ENCODE measurements at places on chromosomes 12 and 14. TPM values are rescaled to one million over a fixed set of nuclear protein-coding genes. Genes with fewer than 3 reads are reported as not detected.

Gene KLHL33
- total RNA-seq: 0.14 TPM

- no peak for DNase-seq
- H3K4me1 ChIP-seq: no peaks in the 10 kb centered on the region
- H3K27me3 ChIP-seq: no peaks in the 10 kb centered on the region
- H3K36me3 ChIP-seq: no peaks in the 10 kb centered on the region
These were observed at the start of gene ASPG for GRCh38 chr14:104085032-104085888. Gene ASPG, plus strand, starts transcription at chr14:104085700. Its CDS starts 71 bp downstream, at chr14:104085771.

DNA sequence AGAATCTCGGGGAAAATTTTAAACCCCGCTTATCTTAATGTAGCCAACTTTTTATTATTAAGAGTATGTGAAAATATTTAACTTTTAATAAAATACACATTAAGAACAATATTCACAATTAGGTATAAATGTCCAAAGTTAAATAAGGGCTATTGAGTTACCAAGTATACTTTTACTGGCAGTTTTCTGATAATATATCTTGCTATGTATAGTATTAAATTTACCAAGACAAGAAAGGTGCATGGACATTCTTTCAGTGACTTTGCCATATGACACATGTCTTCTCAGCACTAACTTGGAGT is 115.4 kb downstream of the MON2 start:
- no peaks in the 10 kb centered on the region for H3K27me3 ChIP-seq
- H3K27ac ChIP-seq: no peak overlapping the region

DNA sequence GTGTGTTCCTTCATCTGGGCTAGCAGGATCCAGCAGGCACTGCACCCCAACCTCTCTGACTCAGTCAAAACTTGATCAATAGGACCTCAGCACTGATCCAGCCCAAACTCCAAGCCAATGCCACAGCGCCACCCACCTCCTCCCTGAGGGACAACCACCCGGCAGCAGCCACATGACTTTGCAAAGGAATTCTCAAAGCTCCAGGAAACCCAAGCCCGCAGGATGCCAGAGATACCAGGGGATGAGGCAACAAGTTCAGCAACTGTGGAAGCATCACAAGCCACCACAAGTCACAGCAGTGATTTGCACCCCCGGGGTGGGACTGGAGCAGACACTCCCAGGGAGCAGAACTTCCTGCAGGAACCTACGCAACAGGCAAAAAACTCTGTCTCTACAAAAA is 37.3 kb downstream of the ACTN1 start:
- peak overlapping the region; percentile 97 for H3K27ac ChIP-seq
- DNase-seq: no peak
- no peak overlapping the region for H3K4me3 ChIP-seq
- no peaks in the 10 kb centered on the region for H3K27me3 ChIP-seq

- peaks cover 9% of the 10 kb centered on the region for H3K4me1 ChIP-seq
- H3K4me3 ChIP-seq: no peak overlapping the region
- H3K27ac ChIP-seq: no peak overlapping the region
- DNase-seq: no peak
- no peaks in the 10 kb centered on the region for H3K27me3 ChIP-seq
- H3K36me3 ChIP-seq: no peaks in the 10 kb centered on the region
These were observed 32.4 kb downstream of the YY1 start for GRCh38 chr14:100271247-100271939.

DNA sequence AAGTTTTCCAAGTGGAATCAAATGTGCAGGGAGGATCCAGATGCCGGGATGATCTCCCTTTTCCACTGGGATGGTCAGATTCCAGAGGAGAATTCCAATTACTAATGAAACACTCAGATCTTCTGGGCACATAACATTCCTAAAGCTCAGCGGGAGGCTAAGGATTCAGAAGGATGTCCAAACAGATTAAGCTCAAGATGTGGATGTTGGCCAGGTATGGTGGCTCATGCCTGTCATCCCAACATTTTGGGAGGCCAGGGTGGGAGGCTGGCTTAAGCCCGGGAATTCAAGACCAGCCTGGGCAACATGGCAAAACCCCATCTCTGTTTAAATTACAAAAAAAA is 62.0 kb upstream of the PNMA1 start:
- peaks cover 40% of the 10 kb centered on the region for H3K4me1 ChIP-seq
- H3K27me3 ChIP-seq: no peaks in the 10 kb centered on the region
- H3K4me3 ChIP-seq: no peak overlapping the region
- peak overlapping the region; percentile 62 for H3K27ac ChIP-seq
- no peak for DNase-seq

- DNase-seq: no peak
- no peaks in the 10 kb centered on the region for H3K36me3 ChIP-seq
- peaks cover 14% of the 10 kb centered on the region for H3K4me1 ChIP-seq
- no peaks in the 10 kb centered on the region for H3K27me3 ChIP-seq
- H3K4me3 ChIP-seq: peak overlapping the region; percentile 69
These were observed 8.2 kb upstream of the HOXC6 start for GRCh38 chr12:54019924-54020590.

DNA sequence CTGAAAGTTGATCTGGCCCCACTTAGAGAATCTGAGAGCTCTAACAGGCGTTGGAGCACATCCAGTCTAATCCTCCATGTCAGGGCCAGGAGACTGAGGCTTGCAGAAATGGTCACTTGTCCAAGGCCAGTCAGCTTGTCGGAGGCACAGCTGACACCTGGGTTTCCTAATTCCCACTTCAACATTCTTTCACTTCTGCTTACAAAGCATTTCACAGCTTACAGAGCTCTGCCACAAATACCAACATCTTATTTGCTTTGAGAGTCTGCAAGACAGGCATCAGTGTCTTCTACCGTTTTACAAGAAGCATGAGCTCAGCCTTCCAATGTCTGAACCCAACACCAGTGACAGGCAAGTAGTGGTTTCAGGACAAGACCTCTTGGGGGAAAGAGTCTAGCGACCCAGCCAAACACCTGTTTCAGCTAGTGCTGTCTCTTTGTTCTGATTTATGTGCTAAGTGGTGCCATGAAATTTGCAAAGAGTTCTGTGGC is 31.8 kb downstream of the ISCA2 start:
- peaks cover 12% of the 10 kb centered on the region for H3K4me1 ChIP-seq
- peaks cover 63% of the 10 kb centered on the region for H3K36me3 ChIP-seq
- peak overlapping the region; percentile 69 for H3K27ac ChIP-seq
- no peak for DNase-seq
- no peaks in the 10 kb centered on the region for H3K27me3 ChIP-seq
- no peak overlapping the region for H3K4me3 ChIP-seq

DNA sequence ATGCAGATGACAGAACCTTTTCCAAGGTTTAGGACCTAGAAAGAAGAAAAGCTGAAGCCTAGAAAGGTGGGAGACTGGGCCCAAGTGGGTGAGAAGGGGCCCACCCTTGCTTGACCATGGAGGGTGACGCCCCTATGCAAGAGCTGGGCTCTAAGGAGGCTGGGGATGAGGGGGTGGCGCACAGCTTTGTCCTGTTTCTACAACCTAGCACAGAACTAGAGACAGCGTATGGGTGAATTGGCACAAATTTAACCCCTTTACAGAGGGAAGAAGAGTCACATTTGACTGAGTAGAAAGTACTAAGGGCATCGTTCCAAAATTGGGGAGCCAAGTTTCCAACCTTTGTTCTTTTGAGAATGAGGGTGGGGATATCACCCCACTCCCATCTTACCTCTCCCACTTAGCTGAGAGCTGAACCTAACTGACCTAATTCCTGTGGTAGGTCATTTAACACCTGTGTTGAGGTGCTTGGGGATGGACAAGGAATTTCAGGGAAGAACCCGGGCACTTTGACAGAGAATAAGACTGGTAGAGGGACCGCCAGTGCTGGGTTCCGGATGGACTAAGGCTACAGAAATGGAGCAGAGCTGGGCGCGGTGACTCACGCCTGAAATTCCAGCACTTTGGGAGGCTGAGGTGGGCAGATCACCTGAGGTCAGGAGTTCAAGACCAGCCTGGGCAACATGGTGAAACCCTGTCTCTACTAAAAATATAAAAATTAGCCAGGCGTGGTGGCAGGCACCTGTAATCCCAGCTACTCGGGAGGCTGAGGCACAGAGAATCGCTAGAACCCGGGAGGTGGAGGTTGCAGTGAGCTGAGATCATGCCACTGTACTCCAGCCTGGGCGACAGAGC is 5.2 kb downstream of the NFKBIA start:
- peaks cover 50% of the 10 kb centered on the region for H3K4me1 ChIP-seq
- peak overlapping the region; percentile 59 for H3K27ac ChIP-seq
- H3K4me3 ChIP-seq: no peak overlapping the region
- DNase-seq: no peak
- peaks cover 51% of the 10 kb centered on the region for H3K36me3 ChIP-seq
- no peaks in the 10 kb centered on the region for H3K27me3 ChIP-seq

DNA sequence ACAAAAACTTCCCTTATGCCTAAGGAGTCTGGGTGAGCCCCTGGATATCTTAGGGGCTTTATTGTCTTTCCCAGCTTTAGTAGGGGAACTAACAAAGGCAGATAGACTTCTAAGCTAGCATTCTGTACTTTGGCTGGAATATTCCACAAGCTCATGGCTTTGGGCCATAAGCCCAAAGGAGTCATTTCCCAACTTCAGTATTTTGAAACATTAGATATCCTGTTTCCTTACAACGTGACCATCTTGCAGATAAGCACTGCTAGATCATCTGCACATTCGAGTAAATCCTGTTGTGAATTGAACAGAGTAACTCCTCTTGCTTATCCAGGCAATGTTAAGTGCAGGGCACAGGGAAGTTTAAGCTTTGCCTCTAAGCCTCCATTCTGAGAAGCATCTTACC is 70.6 kb upstream of the ACTN1 start:
- peaks cover 83% of the 10 kb centered on the region for H3K4me1 ChIP-seq
- H3K27ac ChIP-seq: peak overlapping the region; percentile 94
- H3K36me3 ChIP-seq: peaks cover 12% of the 10 kb centered on the region

- no peak overlapping the region for H3K4me3 ChIP-seq
- DNase-seq: no peak
- no peak overlapping the region for H3K27ac ChIP-seq
- peaks cover 8% of the 10 kb centered on the region for H3K4me1 ChIP-seq
These were observed 90.2 kb upstream of the HECTD1 start for GRCh38 chr14:31297701-31298344.

- peaks cover 3% of the 10 kb centered on the region for H3K4me1 ChIP-seq
- no peak for DNase-seq
- no peaks in the 10 kb centered on the region for H3K27me3 ChIP-seq
- no peaks in the 10 kb centered on the region for H3K36me3 ChIP-seq
These were observed 19.4 kb upstream of the SNX6 start for GRCh38 chr14:34649344-34649743.

- peaks cover 13% of the 10 kb centered on the region for H3K4me1 ChIP-seq
- no peak for DNase-seq
- no peaks in the 10 kb centered on the region for H3K27me3 ChIP-seq
- H3K36me3 ChIP-seq: no peaks in the 10 kb centered on the region
- H3K27ac ChIP-seq: no peak overlapping the region
These were observed 72.4 kb upstream of the CHST11 start for GRCh38 chr12:104384141-104384880.

- DNase-seq: no peak
- H3K4me3 ChIP-seq: peak overlapping the region; percentile 96
- no peaks in the 10 kb centered on the region for H3K36me3 ChIP-seq
- H3K4me1 ChIP-seq: peaks cover 40% of the 10 kb centered on the region
These were observed 511 bp downstream of the ANO6 start for GRCh38 chr12:45216230-45216982.

GRCh38 chr12:114673169-114673833 is 10.7 kb downstream of the TBX3 start:
- no peak overlapping the region for H3K27ac ChIP-seq
- no peak overlapping the region for H3K4me3 ChIP-seq
- no peaks in the 10 kb centered on the region for H3K27me3 ChIP-seq
- no peak for DNase-seq

Measured in thoracic aorta (tissue), 2 donors.